ENCODE measurements at places on chromosomes 11 and 22.

DNA sequence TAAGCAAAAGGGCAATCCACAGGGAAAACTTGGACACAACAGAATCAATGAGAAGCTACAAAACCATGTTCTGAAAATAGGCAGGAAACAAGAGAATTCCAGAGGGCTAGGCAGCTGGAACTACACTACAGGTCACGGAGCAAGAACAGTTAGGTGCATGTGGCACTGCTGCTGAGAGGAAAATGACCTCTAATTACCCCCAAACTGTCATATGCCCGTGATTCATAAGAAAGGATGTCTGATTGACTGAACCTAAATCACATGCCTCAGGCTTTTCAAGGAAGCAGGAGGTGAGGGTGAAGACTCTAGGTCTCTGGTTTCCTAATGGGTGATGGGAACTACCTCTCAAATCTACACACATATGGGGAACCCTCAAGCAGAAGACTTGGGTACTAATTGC, 17.9 kb upstream of the RRAS2 start:
- no peak for DNase-seq

- no peak for DNase-seq
Observed at GRCh38 chr22:20282901-20283673, 15.0 kb upstream of the RTN4R start.

DNA sequence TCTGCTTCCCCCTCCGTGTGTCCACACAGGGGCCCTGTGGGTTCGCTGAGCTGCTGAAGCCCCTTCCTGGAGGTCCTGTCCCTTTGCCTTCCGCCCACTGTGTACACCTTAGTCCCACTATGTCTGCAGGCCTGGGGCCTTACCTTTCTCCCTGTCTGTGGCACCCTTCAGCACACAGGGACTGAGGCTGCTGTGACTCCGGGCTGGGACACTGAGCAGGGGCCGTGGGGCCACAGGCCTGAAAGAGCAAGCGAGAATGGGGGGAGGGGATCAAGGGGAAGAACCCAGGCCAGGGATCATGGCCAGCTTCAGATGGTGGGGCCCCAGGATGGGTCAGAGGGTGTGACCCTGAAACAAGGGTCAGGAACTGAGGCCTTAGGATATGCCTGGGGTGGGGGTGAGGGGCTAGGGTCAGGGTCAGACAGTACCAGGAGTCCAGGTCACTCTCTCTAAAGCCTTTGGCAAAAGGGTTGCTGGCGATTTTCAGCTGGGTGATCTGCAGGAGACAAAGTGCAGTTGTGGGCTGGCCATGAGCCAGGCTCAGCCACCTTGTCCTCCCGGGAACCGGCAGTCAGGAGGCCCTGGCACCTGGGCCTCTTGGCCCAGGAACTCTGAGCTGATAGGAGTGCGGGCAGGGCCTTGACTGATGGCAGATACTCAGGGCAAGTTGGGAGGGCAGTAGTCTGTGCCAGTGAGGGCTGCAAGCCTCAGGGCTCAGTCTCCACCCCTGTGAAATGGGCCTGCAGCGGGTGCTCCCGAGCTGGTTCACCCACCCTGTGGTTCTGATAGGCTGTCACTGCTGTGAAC, 2.6 kb upstream of the NUDT8 start:
- DNase-seq: no peak

GRCh38 chr11:131637469-131638175, 267.2 kb downstream of the NTM start:
- no peak for DNase-seq

GRCh38 chr11:72724851-72725723, 27.1 kb downstream of the ARAP1 start:
- DNase-seq: peak; percentile 65

GRCh38 chr22:27152033-27152432, 494.6 kb downstream of the MIAT start:
- DNase-seq: no peak

GRCh38 chr11:134139303-134139872, 70.5 kb downstream of the JAM3 start:
- no peak for DNase-seq

DNA sequence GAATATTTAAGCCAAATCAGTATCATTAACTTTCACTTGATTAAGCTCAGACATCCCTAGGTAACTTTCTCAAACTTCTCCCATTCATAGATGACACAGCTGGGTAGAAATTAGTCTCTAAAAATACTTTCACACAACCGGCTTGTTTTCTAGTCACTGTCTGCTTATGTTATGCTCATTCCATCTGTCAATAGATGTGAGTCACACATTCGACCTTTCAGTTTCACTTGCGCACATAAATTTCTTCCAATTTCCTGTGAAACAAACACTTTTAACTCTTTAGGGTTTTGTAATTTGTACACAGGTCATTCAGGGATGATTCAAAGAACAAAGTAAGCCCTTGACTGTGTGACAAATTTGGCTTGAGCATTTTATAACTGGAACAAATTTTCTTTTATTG, 723.0 kb downstream of the KCNA4 start:
- DNase-seq: no peak

GRCh38 chr22:36223504-36223903, 15.8 kb downstream of the APOL2 start:
- no peak for DNase-seq

- DNase-seq: no peak
Observed at GRCh38 chr22:48483764-48484528, 1343.7 kb downstream of the BRD1 start.

DNA sequence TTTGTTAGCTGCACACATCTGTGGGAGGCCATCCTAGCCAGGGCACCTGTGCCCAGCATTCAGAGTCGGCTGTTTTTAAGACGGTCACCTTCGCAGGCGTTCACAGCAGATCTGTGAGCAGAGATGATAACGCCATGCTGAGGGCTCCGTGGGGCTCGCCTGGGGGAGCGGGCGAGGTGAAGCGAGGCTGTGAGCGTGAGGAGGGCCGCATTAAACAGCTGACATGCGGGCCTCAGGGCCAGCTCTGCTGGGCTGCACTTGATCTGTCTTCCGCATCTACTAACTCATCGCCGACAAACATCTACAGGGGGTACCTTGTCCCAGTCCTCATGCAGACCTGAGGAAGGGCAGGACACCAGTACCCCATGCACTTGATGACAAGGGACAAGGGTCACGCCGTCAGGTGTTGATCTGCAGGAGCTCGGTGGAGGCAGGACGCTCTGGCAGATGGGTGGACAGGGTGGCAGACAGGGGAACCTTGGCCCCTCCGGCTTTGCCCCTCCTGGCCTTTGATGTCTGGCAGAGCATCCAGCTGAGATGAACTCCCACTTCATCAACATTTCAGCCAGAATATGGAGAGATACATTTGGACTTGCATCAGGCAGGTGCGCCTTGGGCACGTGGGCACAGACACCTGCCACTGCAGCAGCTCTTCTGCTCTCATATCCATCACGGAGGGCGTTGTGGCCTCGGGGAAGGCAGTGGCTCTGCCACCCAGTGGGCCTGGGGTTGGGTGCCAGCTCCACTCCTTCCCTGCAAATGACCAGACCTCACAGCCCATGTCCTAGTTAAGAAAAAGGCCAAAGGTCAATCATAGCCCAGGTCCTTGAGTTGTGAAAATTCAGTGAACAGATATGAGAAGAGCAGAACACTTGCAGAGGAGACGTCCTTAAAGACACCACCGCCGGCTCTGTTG, 822.9 kb downstream of the BRD1 start:
- no peak for DNase-seq

DNA sequence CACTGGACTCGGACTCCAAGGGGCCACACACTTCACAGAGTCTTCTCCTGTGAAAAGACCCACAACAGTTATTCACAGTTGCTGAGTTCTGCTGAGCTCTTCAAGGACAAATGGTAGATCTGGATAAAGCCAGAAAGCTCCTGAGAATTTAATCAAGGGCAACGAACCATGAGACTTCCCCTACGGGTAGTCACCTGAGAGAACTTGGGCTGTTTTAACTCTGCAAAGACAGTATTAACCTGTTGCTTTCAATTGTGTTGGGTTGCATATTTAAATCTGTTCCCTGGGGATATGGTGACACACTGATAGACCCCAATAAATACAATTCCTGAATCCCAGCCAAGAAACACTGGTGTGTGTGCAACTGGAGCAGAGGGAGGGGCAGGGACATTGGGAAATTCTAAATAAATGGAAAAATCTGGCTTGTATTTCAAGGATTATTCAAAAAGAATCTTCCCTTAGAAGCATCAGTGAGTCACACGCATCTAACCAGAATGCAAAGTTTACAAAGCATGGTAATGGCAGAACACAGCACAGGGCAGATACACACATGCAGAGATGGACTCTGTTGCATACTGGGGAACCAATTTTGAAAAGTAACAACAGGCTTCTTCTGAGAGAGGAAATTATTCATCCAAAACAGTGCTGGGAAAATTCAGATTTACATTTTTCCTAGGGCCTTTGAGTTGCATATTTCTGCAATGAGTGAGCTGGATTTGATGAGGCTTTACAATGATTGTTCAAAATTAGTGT, 4.0 kb downstream of the KCNJ1 start:
- no peak for DNase-seq

- no peak for DNase-seq
Observed at GRCh38 chr11:32196137-32196536, 105.3 kb downstream of the RCN1 start.

DNA sequence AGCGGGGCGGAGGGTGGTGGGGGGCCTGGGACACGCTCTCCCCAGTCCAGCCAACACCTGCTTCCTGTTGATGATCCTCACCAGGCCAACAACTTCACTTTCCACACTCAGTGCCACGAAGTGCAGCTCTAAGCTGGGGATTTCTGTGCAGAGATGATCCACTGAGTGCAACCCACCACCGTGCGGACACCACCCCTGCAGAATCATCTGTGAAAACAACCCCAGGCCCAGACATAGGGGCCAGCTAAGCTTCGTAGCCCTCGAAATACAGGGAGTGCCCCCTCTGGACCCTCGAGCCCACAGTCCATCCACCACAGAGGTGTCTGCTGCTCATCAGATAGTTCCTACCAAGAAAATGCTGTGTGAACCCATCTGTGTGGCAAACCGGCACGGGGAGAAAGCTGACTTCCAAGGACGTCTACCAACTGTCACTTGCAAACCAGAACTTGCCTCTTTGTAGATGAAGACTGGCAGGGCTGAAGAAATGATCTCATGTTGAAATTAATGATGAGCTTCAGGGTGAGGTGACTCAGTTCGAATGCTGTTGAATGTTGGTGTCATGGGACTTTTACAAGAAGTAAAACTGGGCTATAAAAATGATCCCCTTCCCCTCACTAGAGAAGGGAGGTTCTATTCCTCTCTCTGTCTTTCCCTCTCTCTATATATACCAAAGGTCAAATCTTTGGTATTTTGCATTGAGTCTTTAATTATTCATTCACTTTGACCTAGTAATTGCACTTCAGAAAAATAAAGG, 73.4 kb downstream of the MYEOV start:
- no peak for DNase-seq
